ENCODE measurements at places on chromosomes 4 and X.

DNA sequence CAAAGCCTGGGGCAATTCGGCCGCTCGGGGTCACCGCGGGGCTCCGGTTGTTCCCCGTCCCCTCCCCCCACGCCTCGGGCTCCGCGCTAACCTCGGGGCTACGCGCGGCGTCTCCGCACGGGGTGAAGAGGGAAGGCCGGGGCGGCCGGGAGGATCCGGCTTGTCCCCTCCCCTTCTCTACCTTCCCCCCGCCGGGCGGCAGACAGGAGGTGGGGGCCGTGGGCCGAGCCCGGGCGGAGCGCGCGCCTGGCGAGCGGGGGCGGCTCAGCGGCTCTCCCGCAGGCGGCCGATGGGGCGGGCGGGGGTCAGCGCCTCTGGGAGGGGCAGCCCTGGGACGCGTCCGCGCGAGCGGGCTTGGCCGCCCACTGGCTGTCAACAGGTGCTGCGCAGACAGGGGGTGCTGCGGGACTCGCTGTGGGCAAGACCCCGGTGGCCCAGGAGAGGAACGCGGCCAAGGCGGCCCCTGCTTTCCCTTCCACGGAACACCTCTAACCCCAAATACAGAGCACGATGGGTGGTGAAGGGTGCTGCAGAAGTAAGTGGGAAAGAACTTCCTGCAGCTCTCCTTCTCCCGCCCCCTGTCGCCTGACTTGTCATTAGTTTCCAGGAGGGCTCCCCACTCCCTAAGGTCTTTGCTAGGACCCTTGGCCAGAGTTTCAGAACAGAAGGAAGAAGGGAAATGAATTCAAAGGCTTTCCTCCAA is at the start of gene PDGFC:
TSS of gene PDGFC (minus strand) at position 124 of the 703 bp plus-strand sequence. CDS start 896 bp downstream, outside the sequence.
- DNase-seq: no peak

GRCh38 chr4:23333556-23333945 is 556.3 kb downstream of the PPARGC1A start:
- DNase-seq: no peak

- no peak for DNase-seq
Measured at GRCh38 chr4:39083164-39083563, 21.1 kb downstream of the KLHL5 start.

DNA sequence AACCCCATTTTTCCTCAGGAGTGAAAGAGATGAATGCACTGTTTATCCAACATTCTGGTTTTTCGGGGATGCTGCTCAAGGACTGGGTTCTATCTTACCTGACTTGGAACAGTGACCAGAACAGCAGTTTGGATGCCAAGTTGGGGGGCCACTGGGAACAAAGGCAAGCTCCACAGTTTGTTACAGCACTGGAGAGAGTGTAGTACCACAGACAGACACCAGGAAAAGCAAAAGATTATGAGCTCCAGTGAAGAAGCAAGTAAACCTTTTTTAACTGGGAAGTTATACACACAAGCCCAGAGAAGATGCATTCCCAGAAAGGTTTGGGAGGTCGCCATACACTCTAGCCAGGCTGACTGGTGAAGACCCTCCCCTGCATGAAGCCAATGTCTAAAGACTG is 13.6 kb downstream of the C4orf36 start:
- DNase-seq: no peak

DNA sequence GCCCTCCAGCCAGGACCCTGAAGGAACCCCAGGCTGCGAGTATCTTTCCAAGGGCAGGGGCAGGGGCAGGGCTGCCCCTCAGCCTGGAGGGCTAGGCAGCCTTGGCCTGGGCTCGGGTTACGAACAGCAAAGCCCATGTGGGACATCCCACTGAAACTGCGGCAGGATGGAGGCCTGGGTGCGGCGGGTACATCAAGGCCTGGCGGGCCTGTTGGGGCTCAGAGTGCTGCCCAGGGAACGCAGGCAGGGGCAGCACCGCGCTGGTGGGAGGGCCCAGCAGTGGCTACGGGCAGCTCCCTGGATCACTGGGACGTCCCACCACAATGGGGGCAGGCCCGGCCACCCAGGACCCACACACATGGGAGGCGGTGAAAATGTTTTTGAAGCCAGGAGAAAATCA is 10.9 kb downstream of the NAT8L start:
- DNase-seq: no peak

DNA sequence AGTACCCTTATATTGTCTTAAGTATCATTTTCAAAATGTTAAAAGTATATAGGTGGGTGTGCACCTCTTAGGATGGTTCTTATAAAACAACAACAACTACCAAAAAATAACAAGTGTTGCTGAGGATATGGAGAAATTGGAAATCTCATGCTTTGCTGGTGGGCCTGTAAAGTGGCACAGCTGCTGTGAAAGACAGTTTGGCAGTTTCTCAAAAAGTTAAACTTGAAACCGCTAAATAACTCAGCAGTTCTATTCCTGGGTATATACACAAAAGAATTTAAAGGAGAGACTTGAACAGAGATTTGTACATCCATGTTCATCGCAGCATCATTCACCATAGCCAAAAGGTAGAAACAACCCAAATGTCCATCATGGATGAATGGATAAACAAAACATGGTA is 65.5 kb downstream of the HAND2 start:
- DNase-seq: no peak

DNA sequence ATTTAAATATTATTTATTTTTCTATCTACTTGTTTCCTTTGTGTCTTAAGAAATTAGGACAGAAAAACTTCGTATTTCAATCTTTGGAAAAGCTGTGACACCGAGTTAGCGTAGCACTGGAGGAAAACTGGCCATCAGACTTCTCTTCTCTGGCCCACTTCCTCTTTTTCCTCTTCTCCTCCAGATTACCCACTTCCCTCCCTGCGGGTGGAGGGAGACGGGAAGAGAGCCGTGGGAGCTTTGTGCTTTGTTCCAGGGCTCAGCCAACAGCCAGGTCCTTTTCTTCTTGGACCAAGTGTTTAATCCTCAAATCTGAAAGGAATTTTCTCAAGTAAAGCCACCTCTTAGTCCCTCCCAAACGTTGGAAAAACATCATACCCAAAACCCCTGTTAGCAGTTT is 29.7 kb downstream of the OFD1 start:
- DNase-seq: no peak

- DNase-seq: no peak
Measured at GRCh38 chr4:70594196-70594595, 2.1 kb downstream of the AMBN start.

DNA sequence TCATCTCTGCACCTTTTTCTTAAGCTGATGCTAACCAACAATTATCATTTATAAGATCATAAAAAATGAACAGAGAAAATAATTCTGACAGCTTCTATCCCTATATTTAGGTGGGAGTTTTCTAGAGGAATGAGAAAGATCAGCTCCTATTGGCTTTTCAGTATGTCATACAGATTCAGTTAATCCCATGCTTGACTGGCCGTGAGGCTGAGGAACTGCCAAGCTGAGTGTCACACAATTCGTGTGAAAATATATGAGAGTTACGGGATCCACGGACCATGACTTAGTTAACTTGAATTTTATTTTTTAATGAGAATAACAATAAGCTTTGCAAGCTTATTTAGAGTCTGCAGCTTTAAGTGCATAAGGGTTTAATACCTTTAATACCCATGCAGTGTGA is 37.5 kb downstream of the PHEX start:
- DNase-seq: no peak

DNA sequence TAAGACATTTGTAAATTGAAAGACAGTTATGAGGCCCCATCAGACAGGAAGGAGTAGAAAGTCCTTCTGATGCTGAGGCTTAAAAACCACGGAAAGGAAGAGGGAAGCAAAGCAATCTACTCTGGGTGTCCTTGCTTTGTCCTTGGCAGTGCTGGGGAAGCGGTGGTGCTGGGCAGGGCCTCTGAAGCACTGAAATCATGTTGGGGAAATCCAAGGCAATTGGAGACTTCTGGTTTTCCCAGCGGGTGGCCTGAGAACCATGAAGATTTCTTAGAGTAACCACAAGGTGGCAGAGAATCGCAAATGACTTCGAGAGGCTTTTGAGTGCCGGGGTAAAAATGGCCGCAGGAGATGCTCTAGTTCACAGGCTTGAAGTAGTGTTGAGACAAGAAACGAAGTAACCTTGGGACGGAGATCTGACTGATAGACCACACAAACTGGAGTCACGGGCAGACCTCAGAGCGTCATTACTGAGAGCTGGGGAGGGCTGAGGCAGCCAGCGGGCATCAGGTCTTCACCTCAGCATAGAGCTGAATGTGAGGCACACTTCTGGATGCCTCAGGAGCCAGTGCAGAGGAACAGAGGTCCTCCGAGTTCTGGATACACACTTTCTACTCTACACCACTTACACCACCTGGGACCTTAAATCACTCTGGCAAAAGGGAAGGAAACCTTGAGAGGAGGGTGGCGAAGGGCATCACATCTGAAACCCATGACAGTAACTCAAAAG is 130.7 kb upstream of the GPRIN3 start:
- peak; percentile 75 for DNase-seq

- DNase-seq: no peak
Measured at GRCh38 chr4:83498187-83498586, 13.3 kb upstream of the ABRAXAS1 start.

- DNase-seq: no peak
Measured at GRCh38 chr4:17165286-17165685, 266.8 kb upstream of the LDB2 start.
